ENCODE measurements at places on chromosomes 16 and 17.

DNA sequence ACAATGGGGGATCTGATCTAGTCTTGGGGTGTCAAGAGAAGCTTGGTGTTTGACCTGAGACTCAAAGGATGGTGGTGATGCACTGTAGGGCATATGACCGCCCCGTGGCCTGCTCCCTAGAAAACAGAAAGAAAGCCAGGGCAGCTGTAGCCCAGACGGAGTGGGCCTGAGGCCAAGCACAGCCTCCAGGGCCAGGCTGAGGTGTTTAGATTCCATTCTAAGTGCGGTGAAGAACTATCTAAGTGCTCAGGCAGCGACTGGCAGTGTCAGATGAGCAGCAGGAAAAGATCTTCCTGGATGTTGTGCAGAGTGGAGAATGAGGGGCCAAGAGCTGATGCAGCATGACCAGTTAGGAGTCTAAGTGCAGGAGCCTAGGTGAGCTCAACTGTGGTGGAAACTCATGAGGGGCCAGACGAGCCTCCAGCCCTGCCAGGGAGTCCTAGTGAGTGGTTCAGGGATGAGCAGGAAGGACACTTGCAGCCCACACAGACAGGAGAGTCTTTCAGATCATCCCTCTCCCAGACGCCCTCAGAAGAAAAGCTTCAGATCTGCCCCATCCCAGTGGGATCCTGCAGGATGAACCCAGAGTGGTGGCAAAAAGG is 314.2 kb upstream of the CCL2 start:
- no peak for DNase-seq

- DNase-seq = no peak
These were observed 723.6 kb downstream of the WWOX start for GRCh38 chr16:78823027-78823426.

DNA sequence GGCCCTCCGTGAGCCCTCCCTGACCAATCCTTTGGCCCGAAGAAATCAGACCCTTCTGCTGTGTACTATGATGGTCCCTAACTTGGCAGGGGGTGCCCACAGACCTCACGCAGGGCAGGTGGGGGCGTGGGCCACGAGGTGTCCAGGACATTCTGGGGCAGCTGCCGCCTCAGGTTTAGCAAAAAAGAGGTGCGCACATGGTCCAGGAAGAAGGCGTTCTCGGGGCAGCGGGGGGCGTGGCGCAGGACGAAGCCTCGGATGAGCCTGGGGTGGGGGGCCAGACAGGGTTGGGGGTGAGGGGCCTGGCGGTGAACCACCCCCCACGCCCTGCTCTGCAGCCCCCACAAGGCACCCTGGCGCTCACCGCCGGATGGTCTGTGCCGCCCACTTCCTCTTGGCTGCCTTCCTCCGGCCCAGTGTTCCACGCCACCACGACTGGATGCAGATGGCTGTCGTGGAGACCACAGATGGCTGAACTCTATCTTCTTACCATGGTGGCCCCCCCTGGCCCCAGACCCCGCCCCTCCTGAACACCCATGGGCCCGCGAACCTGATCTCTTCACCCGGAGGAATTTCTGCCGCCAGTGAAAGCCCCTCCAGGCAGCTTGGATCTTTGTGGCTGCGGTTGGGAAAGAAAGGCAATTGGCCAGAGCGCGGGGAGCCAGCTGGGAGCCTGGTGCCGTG is 14.2 kb upstream of the CRK start:
- DNase-seq = no peak

GRCh38 chr16:58506241-58507194 is 6.6 kb downstream of the NDRG4 start:
- peak; percentile 17 for DNase-seq

GRCh38 chr17:58120195-58120822 is 27.9 kb upstream of the OR4D1 start:
- DNase-seq = peak; percentile 82

- no peak for DNase-seq
These were observed 34.8 kb upstream of the ACSF3 start for GRCh38 chr16:89058812-89059211.

GRCh38 chr16:69924777-69925191 is 26.4 kb upstream of the CLEC18A start:
- no peak for DNase-seq

- DNase-seq = peak; percentile 22
These were observed 201.7 kb upstream of the NLRP1 start for GRCh38 chr17:5785867-5786509.

GRCh38 chr17:19768046-19768782 is 20.1 kb upstream of the ALDH3A1 start:
- no peak for DNase-seq

- DNase-seq = no peak
These were observed 29.9 kb upstream of the DNAI2 start for GRCh38 chr17:74244128-74244527.

DNA sequence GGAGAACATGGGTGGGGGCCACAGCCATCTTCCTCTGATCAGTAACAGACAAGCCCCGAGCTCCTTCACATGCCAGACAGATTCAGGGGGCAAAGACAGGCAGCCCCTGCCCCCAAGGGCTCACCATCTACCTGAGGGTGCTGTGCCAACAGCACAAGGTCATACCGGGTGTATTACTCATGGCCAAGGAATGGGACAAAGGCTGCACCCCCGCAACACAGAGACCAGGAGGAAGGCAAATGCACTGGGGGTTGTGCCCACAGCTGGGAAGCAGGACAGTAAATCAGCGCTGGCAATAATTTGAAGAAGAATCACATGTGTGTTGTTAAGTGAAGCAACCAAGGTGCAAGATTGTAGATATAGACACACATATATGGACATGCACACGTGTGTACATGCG is 137.1 kb downstream of the C16orf95 start:
- no peak for DNase-seq

GRCh38 chr16:85017151-85017550 is 5.8 kb upstream of the ZDHHC7 start:
- DNase-seq = peak; percentile 42

DNA sequence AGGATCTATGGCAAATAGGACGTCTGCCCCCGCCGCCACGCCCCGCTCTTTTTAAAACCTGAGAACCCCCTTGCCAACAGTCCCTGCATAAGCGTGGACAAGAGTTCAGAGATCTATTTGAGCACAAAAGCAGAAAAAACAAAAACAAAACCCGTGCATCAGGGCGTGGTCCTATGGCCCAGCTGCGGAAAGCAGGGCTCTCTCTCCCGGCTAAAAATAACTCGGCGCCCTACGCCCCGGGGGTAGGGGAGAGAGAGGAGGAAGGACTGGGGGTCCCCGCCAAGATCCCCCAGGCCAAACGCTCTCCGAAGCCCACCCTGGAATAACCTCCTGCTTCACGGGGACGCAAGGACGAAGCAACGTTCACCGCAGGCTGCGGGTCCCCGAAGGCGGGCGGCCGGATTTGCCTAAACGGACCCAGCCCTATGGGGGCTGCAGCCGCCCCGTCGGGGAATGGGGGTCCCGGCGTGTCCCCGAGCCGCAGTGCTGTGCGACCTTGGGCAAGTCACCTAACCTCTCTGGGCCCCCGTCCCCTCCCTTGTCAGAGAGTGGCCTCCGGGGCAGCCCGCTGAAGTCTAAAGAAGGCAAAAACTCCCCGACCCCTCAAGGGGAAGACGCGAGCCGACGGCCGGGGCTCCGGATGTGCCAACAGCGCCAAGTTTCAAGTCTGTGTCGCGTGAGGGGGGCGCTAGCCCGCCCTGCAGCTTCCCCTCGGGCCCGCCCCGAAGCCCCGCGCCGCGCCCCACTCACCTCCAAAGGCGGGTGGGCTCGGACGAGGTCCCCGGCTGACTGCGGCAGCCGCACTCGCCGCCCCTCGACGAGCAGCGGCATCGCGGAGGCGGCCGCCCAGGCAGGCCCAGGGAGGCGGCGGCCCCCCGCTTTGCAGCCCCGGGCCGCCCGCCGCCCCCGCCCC is 477 bp downstream of the NTAN1 start:
- no peak for DNase-seq

GRCh38 chr17:795721-796120 is 13.6 kb downstream of the MRM3 start:
- DNase-seq = no peak

- peak; percentile 60 for DNase-seq
These were observed 15.2 kb downstream of the PIEZO1 start for GRCh38 chr16:88769617-88770460.

DNA sequence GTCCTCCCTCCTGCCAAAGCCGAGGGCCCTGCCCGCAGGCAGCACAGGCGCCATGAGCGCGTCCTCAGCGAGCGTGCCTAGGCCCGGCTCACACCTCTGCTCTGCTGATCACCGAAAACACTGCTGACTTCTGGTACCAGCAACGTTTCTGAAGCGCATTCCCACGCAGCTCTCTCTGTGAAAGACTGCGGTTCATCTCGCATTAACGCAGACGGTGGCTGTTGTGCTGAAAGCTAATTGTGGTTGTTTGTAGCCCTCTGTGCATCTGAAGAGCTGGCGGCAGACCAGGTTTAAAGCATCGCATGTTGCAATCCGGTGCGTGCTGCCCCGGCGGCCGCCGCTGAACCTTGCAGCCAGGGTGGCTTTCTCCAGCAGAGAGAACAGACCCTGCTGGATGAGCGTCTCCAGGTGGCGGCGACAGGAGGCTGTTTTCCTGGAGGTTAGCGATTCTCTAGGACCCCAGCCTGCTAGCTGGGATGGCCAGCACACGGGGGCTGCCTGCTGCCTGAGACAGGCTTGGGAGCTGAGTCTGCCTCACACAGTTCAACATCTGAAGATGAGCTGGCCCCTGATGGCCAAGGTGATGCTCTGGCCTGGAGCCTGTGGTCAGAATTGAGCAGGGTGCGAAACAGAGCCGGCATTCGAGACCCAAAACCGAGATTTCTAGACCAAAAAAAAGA is 49.8 kb upstream of the CHMP6 start:
- no peak for DNase-seq

DNA sequence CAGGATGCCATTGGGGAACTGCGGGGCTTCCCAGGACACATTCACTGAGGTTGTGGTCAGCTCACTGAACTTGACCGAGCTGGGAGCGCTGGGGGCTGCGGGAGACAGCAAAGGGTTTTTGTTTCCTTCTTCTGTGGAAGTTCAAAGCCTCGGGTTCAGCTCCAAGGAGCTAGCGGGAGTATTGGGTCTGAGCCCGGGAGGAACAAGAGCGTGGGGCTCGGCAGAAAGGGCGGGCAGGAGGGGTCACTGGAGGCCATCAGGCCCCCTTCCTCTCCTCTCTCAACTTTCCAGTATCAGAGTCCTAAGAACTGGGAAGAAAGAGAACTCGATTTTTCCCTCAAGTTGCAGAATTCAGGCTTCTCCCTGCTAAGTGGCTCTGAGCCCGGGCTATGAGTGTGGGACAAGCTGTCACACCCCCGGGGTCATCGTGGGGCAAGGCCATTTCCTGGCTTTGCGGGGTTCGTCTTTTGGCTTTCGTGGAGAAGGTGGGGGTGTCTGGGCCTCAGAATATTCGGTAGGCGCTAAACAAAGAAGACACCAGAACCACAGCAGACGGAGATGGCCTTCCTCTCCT is 53.6 kb upstream of the CDC42EP4 start:
- no peak for DNase-seq

DNA sequence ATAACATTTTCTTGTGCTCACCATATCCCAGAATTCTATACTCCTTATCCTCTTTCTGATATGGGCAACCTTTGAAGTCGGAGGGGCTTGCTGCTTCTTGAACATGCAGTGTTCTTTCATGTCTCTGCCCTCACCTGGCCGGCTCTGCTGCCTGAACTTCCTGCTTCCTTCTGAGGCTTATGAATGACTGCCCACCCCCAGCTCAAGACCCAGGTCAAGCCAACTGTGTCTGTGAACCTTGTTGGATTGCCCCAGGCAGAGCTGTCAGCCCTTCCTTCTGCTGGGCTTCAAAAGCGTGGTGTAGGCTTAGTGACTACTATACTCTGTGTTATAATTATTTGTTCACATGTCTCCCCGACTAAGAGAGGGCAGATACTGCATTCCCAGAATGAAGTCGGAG is 506.5 kb downstream of the HS3ST4 start:
- no peak for DNase-seq

DNA sequence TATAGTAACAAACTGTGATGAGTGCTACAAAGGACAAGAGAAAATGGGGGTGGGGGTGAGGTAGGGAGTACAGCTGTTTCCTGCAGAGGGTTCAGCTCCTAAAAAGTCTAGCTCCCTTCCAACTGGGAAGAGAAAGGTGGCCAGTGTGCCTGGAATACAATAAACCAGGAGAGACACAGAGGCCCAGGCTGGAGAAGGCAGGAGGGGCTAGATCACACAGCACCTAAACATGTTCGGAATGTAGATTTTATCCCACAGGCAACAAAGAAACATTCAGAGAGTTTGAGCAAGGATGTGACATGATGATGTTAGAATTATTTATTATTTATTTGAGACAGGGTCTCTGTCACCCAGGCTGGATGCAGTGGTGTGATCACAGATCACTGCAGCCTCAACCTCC is 10.2 kb downstream of the TEX2 start:
- no peak for DNase-seq

GRCh38 chr16:76235025-76235424 is 42.2 kb upstream of the CNTNAP4 start:
- DNase-seq = no peak

GRCh38 chr17:63988741-63989621 is 9.2 kb upstream of the PRR29 start:
- peak; percentile 75 for DNase-seq

DNA sequence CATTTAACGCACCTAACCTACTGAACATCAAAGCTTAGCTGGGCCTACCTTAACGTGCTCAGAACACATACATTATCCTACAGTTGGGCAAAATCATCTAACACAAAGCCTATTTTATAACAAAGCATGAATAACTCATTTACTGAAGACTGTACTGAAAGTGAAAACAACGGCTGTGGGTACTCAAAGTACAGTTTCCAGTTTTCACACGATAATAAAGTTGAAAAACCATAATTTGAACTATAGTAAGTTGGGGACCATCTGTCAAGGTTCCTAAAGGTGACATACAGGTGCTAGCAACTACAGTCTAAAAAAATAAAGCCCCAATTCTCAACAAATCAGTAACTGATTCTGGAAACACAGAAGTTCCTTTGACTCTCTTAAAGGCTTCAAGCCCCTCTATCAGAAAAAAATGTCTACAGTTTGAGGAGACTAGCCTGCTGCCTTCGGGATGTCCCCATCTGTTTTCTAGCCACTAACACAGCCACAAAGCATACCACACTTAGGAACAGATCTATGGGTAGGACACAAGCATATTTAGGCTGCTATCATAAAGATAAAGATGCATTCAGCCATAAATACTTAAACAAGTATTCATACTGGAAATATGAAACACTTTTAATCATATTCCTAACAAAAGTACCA is 71.3 kb downstream of the KANSL1 start:
- no peak for DNase-seq

DNA sequence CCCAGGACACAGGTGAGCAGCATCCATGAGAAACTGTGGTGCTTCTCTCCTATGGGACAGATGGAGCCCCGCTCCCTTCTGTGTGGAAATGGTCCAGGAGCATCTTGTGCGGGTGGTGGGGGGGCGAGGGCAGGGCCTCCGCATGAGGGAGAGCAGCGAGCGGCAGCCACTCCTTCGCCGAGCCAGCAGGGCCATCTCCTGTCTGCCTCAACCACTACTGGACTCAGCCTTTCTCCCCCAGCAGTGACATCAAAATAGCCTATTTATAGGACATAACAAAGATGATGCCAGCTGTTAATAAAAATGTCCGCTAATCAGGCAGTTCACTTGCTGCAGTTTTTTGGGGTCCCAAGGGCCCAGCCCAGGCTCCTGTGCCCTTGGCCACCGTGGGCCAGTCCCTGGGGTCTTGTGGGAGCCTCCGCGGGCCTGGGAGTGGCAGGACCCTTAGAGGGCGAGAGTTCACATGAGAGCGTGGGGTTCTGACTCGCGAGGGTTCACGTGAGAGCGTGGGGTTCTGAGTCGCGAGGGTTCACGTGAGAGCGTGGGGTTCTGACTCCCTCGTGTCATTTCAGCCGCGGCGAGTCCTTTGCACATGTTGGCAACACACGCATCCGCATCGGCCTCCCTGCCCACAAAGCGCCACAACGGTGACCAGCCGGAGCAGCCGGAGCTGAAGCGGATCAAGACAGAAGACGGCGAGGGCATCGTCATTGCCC is 47.4 kb downstream of the WDR45B start:
- no peak for DNase-seq
